ENCODE measurements at places on chromosomes 5 and 9. TPM values are rescaled to one million over a fixed set of nuclear protein-coding genes. Genes with fewer than 3 reads are reported as not detected.

The PTPRD gene
- 0.84 TPM for total RNA-seq

The LPCAT1 gene
- total RNA-seq = 15.0 TPM

The SHOC1 gene
- total RNA-seq = not detected

The SNCAIP gene
- total RNA-seq = not detected

The ANKRD31 gene
- total RNA-seq = not detected

The PHYKPL gene
- 6.5 TPM for total RNA-seq

The LAMC3 gene
- not detected for total RNA-seq

The PLAC8L1 gene
- not detected for total RNA-seq

The RLN2 gene
- total RNA-seq = 0.29 TPM

The SLC25A2 gene
- total RNA-seq = not detected

The PRUNE2 gene
- 0.12 TPM for total RNA-seq

The DRD1 gene
- not detected for total RNA-seq

The POU5F2 gene
- total RNA-seq = 0.24 TPM

- no peak for DNase-seq
These were observed 18.4 kb upstream of the ZNF474 start for GRCh38 chr5:122110987-122111386.

- DNase-seq = no peak
These were observed 28.5 kb upstream of the GOLGA1 start for GRCh38 chr9:124969401-124969800.

DNA sequence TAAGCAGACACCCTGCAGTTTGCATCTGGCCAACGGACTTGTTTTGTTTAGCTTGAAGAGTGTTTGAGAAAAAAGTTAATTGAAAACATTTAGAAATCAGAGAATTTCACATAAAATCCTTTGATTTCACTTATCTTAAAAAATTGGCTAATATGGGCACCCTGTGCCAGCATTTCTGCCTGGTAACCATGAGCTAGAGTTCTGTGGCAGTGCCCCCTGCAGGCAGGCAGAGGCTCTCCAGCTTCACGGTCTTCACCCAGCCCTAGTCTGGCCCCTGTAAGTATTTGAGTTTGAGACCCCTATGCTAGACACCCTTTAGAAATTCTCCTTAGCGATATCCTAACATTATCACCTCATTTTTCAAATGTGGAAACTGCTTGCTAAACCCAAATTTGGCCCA is 18.8 kb upstream of the FANCC start:
- DNase-seq = no peak

- no peak for DNase-seq
These were observed 11.5 kb downstream of the IGFBPL1 start for GRCh38 chr9:38412751-38413150.

- DNase-seq = no peak
These were observed 266.6 kb downstream of the PIK3R1 start for GRCh38 chr5:68482199-68482598.

DNA sequence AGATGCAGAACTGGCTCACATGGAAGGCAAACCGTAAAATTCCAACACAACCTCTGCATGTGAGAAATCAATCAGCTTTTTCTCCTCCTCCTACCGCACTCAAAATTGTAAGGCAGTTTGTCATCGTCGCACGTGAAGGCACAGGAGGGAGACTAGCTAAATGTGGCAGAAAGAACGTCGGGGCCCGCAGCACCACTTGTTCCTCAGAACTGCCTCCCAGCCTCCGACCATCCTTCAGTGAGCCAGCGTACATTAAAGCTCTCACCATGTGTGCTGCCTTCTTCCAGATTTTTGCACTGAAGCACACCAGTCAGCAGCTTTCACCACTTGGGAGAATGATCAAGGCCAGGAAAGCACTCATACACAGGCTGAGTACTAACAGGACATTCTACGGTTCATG is 105.9 kb downstream of the RFX3 start:
- DNase-seq = no peak

GRCh38 chr5:3542158-3542557 is 53.5 kb upstream of the IRX1 start:
- peak; percentile 78 for DNase-seq

GRCh38 chr5:111859533-111860270 is 102.7 kb upstream of the NREP start:
- peak; percentile 58 for DNase-seq

- peak; percentile 37 for DNase-seq
These were observed at the start of gene PCDHB9 for GRCh38 chr5:141186897-141187512. Gene PCDHB9, plus strand, starts transcription at chr5:141187161. Its CDS starts 158 bp downstream, at chr5:141187319.

- peak; percentile 81 for DNase-seq
These were observed 54.4 kb downstream of the GNAQ start for GRCh38 chr9:77977210-77977611.

DNA sequence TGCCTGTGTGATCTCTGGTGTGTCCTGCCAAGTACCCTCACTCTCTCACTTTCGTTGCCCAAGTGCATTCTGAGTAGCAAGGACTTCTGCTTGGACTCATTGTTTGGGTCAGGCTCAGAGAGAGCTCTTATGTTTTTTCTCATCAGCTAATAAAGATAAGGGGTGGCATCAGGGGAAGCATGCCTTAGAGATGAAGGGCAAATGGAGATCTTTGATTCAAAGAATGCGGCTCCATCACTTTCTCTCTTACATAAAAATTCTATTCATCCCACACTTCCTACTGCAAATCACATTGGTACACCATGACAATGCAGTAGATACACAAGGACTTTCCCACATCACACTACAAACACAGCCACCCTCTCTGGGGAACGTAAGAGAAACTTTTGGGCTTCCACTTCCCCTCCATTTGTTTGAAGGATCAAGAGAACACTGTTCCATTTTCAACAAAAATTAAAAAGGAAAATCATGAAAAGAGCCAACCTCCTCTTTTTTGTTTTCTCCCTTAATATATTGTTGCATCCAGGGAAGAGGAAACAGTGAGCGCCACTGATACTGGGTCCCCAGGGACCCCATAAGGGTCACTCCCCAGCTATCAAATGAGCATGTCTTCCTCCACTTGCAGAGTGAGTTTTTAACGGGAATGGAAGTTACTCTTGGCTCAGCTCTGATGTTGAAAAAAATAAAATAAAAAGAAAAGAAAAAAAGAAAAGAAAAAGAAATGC is 73.0 kb downstream of the ZNF366 start:
- no peak for DNase-seq

GRCh38 chr5:159444441-159445082 is 114.3 kb upstream of the IL12B start:
- peak; percentile 43 for DNase-seq

- DNase-seq = no peak
These were observed 85.2 kb downstream of the BASP1 start for GRCh38 chr5:17302604-17303003.

DNA sequence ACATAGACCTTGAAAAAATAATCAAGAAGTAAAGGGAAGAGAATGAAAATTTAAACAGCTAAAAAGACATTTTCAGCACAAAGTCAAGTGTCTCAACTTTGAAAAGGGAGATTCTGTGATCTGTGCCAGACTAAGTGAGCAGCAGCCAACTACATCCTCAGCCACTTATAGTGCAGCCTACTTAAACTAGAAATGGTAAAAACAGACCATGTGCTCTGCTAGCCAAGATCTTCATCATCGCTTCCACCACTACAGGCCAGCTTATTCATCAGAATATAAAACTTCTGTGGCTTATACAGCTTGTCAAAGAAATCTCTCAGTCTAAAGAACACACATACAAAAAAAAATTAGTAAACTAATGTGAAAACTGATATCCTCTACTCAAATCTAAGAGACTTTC is 63.5 kb downstream of the CEMIP2 start:
- DNase-seq = no peak

- DNase-seq = peak; percentile 41
These were observed 568 bp downstream of the MACIR start for GRCh38 chr5:103258957-103259704.

GRCh38 chr5:4758550-4758949 is 381.6 kb upstream of the ADAMTS16 start:
- no peak for DNase-seq

DNA sequence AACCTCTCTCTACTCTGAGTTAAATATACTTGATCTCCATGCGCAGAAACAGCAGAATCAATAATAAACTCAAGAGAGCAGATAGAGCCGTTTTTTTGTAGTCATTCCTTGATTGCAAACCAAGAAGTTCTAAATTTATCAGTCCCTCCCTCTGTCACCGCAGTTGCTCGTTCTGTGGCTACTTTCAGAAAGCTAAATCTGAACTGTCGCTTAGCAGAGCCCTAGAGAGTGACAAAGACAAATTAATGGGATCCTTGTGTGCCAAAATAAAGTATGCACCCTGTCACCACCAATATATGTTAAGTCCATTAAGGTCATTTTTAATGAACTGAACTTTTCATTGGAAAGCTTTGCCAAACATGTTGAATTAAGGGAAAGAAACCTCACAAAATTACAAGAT is 218.3 kb downstream of the ADAMTSL1 start:
- no peak for DNase-seq

- peak; percentile 0 for DNase-seq
These were observed 193.3 kb downstream of the NTRK2 start for GRCh38 chr9:84862810-84863287.

DNA sequence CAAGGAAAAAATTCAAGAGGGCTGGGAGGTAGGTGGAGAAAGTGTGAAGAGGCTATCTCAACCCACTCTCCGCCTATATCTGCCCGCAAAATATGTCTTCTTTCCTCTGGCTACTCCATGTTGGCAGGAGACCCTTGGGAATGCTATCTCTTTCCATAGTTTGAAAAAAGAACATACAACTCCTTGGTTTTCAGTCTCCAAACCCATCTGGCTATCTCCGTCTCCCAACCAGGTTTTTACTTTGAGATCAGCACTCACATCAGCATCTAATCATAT is 109.9 kb upstream of the IFNE start:
- DNase-seq = no peak

- no peak for DNase-seq
These were observed 37.9 kb downstream of the LMNB1 start for GRCh38 chr5:126814721-126815404.

- no peak for DNase-seq
These were observed 44.5 kb downstream of the PTTG1 start for GRCh38 chr5:160466116-160466515.

- DNase-seq = peak; percentile 46
These were observed 86.6 kb upstream of the SLC24A2 start for GRCh38 chr9:19875291-19875920.

DNA sequence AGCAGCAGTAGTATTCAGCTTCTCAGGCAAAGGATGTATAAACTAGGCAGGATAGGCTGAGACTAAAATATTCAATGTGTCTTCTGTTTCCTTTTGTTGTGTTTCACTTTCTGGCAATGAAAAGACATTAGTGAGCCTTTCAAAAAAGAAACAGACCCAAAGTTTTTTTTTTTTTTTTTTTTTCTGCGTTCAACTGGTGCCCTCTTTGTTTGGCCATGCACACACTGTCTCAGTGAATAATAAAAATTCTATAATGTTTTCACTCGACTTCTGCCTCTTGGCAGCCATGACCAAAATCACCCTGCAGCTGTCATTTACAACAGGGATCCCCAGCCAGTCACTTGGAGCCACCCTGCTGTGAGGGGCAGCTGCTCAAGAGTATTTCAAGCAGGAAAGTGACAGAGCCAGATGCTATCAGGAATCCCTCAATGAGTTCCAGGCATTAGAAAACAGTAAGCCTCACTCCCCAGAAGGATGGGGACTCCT is 44.0 kb upstream of the MAN2A1 start:
- DNase-seq = no peak

GRCh38 chr5:131953969-131954368 is 8.5 kb upstream of the MEIKIN start:
- no peak for DNase-seq

GRCh38 chr9:122164286-122164685 is 4.6 kb downstream of the MORN5 start:
- no peak for DNase-seq

- DNase-seq = no peak
These were observed 522.9 kb downstream of the CCDC171 start for GRCh38 chr9:16075696-16076095.

DNA sequence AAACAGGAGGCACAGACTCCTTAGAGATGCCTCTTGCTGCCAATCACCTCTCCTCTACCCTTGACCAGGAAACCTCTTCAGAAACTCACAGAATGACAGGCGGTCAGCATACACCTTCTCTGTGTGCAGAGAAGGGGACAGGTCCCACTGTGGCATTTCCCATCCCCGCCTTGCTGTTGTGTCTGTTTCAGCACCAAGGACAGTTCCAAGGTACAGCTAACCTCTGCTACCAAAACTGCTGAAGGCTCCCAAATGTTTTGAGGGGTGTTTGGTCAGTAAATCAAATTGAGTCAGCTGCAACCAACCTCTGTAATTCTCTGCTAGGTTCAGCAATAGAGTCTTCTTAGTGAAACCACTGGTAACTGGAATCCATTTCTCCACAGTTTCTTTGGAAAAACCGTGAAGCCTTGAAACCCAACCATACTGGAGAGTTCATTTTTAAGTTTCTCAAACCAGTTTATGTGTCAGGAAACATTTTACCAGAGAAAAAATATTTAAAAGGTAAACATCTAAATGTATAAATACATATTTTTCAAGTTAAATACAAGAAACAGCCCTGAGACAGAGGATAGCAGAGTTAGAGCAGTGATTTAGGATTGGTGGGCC is 122.0 kb downstream of the DRD1 start:
- DNase-seq = peak; percentile 45

- DNase-seq = no peak
These were observed 108.4 kb downstream of the ENTREP1 start for GRCh38 chr9:69433392-69433791.

GRCh38 chr9:8877753-8878494 is 1078.3 kb upstream of the DMAC1 start:
- no peak for DNase-seq

Data from RPMI7951 (cell line).